Stromal cell of bone marrow (primary cell): ENCODE measurements at places on chromosomes 1 and 21.

- DNase-seq, result peak; percentile 81
Measured at GRCh38 chr1:234611225-234611846, 1.4 kb upstream of the IRF2BP2 start.

- DNase-seq, result no peak
Measured at GRCh38 chr1:222018041-222018440, 276.2 kb upstream of the DUSP10 start.

DNA sequence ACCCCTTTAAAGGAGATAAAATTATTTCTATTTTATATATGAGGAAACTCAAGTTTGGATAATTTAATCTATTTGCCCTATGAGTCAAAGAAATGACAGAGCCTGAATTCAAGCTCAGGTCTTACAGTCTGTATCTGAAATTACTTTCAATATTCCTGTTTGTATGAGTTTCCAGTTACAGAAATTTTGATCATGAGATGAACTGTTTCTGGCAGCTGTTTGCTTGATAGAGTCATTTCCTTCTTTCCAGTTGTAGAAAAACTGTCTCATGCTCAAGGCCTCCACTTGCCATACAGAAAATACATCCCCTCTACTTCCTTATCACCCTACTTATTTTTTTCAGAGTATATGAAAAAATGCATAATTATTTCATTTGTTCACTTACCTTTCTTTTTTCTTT lies 87.6 kb downstream of the PTPRC start:
- peak; percentile 54 for DNase-seq

DNA sequence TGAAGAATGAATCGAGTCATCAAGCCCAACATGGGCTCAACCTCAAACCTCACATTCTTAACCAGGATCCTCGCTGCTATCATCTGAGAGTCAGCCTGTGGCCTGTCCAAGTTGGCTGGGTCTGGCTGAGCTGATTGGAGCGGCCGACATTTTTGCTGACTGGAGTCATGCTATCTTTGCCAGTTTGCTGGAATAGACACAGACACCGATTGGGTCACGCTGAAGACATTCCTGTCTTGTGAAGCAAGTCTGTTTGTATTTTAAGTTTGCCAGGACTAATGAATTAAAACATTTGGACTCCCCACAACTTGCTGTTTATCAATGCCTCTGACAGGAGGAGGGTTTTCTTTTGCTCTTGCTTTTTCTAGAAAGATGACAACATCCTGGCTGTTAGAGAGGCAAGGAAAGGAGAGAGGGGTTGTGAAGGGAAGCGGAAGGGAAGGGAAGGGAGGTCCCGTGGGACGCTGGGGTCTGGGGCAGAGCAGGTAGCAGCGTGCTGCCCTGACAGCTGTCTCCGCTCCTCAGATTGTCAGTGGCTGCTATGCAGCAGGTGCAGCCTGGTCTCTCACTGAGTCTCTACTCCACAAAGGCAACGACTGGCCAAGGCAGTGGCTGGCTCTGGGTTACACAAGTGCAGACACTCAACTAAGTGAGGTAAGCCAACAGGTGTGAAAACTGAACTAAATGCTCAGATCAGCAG lies at the start of gene MAP3K7CL:
Gene MAP3K7CL (plus strand): TSS at position 375 of the 700 bp plus-strand sequence. CDS start 2,701 bp downstream, outside the sequence.
- DNase-seq, result peak; percentile 98

DNA sequence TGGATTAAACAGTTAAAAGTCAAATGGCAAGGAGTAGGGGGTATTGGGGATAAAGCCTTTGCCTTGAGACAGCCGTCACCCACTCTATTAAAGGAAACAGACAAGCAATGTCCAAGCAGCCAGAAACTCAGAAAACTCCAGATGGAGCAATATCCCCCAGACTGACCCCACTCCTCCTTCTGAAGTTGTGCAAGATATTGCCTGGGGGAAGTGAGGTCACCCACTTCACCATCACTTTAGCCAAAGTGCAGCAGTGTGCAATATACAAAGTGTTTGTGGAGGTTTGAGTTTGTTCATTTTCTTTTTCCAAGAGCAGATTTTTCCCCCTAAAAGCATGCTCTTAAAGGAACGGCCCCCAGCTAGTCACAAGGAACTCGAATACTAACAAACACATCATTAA lies 125.1 kb downstream of the ETS2 start:
- peak; percentile 18 for DNase-seq

DNA sequence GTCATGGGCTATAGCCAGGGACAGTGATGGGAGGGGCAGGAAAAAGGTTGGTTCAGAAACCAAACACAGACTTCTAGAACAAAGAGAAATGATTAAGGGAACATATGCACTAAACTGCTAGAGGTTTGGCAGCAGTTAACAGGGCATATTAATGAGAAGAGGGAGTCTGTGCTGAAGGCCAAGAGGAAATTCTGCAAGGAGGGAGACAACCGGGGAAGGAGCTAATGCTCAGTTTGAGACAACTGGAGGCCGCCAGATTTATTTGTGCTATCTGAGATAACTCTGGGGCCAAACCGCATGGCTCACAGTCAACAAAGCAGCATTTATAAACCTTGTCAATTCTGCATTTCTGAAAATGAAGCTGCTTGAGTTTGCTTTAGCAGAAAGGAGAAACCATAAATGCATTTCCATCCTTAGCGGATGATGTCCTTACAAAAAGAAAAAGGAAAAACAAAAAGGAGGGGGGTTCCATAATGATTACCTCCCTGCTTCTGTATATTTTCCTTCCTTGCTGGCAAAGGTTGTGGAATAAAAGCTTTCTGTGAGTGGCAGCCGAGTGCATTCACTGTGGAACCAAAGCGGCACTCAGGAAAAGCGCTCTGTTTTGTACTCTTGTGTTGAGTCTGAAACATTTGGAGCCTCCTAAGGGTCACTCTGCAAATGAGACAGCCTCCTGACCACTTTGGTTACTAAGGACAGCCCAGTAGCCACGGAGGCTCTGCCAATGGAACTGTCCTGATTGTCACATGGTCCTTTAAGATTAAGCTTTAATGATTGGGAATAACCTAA lies 70.3 kb downstream of the SIM2 start:
- DNase-seq, result no peak

- DNase-seq, result no peak
Measured at GRCh38 chr21:41432562-41433460, 6.8 kb downstream of the MX1 start.

DNA sequence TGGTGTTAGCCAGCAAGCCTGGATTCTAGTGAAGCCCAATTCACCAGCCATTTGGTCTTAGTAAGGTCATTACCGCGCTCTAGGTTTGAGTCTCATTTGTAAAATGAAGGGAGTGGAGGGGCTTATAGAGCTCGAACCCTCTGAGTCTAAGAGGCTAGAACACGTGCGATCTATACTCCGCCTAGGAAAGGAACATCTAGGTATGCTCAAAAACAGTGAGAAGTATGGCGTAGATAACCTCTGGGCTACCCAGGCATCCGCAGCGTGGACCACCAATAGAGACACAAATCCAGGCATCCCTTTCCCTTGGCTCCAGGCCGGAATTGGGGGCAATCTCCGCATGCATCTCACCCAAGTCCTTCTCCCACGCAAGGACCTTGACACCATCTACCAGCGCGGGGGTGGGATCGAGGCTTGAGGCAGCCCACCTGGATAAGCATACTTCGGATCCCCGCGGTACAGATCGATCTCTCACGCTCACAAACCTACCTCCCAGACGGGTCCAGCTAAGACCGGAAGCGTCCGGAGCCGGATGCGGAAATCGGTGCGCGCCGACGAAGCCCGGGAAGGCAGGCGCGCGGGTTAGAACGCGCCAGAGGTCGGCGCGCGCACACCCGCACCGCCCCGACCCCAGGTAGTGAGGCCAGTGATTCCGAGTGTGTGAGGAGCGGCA lies at the start of gene METTL25B:
Gene METTL25B (plus strand): TSS at position 544 of the 673 bp plus-strand sequence. CDS start 636 bp downstream, outside the sequence.
- no peak for DNase-seq

DNA sequence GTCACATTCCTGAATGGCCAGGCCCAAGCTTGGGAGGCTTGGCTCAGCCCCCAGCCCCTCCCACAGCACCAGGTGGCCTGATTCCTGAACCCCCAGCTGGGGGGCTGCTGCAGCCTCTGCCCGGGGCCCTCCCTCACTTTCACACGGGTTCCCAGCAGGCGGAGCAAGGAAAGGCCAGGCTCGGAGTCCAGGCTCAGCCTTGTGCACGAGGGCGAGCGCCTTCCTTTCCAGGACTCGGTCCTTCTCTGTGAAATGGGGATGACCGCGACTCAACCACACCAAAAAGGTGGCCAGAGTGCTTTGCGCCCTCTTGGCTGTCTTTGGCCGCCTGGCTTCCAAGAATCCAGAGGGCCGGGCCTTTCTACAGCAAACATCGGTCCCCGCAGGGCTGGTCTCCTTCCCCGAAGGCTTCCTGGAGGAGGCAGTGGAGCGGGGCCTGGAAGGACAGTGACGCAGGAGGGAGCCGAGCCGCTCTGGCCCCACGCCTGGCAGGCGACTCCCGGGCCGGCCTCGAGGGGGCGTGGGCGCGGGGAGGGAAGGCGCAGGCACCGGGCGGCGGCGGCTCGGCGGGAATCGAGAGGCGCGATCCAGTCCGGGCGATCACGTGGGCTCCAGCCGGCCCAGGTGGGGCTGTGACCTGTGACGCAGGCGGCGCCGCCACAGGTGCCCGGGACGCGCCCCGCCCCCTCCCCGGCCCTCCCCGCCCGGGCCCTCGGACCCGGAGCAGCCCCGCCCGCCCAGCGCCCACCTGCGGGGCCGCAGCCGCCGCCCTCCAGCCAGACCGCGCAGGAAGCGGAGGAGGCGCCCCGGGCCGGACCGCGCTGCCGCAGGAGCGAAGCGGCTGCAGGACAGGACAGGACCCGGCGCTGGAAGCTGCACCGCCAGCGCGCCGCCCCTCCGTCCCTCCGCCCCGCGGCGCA lies at the start of gene ARHGEF16:
Gene ARHGEF16 (plus strand): TSS at position 775 of the 920 bp plus-strand sequence. CDS start 8,420 bp downstream, outside the sequence.
- no peak for DNase-seq

DNA sequence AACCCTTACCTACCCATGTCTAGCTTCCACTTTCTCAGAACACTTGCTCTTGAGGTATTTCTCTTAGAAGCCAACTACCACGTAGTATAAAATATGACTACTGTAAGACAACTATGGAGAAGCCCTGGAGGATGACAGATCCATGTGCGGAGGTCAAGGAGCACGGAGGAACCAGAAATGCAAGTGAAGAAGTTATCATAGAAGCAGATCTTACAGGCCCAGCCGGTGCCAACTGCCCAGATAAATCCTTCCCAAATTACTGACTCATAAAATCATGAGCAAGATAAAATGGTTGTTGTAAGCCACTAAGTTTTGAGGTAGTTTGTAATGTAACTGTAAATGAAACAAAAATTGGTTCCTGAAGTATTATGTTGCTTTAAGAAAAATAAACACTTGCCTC lies 12.6 kb downstream of the GTF2B start:
- DNase-seq, result peak; percentile 8

DNA sequence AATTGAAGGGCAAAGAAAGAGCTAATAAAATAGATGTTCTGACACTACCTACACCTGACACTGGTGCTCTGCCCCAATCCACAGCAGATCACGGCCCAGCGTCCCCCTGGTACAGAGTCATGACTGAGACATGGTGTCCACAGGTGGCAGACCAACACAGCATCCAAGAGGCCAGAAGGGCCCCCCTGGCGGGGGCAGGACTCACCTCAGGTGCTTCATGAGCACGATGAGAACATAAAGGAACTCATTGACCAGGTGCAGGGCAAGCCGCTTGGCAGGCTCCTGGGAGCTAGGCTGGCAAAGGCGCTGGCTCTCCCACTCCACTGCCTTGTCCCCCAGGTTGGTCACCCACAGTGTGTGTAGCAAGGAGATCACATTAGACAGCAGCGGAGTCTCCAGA lies 20.4 kb downstream of the MRAP start:
- DNase-seq, result no peak

DNA sequence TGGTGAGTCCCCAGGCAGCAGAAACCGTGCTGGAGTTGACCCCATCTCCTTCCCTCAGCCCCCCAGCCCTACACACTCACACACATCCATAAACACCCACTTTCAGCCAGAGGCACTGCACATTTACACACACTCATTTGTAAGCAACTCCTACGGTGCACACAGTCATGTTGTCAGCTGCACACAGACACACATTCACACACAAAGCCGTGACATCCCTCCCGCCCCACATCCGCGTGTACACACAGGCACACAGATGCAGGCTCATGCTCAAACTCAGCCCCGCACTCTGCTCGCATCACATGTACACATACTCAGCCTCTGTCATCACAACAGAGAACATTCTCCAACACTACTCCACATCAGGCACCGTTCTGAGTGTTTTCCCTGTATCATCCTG lies 47.6 kb downstream of the LACTBL1 start:
- no peak for DNase-seq

DNA sequence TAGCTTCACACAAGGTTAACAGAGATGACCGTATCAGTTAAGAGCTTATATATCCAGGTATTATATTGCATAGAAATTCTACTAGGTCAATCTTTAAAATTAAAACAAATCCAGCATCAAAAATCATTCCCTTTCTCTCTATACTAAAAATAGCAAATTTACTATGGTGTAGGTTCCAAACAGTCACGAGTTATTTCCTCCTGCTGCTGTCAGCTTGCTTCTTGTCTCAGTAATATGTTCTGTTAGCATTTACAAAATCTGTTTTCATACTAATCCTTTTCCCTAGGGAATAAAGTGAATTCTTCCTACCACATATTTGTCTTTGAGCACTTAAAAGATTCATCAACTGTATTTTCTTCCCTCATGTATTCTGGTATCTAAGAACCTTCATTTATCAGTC lies 2.5 kb downstream of the WDR26 start:
- DNase-seq, result no peak

DNA sequence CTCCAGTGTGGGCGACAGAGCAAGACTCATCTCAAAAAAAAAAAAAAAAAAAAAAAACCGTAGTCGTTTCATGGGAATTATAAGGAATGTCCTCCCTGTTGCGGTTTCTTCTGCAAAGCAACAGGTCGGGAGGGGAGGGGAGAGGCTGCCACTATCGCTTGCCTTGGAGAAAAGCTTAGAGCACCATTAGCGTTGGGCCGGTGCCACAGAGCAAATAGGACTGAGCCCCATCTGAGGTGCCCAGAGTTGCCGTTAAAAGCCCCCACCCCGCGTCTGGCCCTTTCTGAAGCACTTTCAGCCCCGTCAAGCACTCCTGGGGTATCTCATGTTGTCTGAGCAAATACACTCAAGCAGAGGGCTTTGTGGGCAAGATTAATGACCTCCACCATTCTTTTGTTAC lies 2.2 kb downstream of the RIPPLY3 start:
- DNase-seq, result no peak

DNA sequence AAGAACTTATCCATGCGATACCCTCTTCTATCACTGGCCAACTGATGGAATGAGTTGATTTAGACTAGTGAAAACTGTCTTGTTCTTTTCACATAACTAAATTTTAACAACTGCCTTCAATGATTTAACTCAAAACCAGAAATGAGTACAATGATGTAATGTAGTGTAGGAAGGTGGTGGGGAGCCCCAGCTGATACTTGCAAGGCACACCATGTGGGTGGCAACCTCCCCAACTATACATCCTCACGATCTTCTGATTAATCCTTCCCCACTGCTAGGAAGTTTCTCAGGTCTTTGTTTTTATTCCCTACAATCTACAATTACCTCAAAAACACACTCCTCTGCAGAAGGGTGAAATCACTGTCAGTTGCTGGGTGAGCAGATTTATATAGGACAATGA lies 100.7 kb downstream of the KCTD3 start:
- no peak for DNase-seq

DNA sequence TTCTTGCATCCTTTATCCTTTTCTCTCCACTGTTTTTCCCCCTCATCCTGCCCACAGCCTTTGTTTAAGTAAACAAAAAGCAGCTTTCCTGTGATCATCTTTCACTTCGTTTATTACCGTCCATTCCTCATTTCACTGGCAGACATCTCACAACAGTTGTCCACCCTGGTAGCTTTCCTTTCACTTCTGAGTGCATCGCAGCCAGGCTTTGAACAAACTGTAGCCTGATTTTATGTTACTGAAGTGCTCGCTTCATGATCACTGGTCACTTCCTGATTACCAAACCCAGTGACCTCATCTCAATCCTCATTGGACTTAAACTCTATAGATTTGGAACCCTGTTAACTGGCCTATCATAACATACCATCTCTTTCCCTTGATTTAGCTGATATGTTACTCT lies 67.7 kb downstream of the SDCCAG8 start:
- no peak for DNase-seq

- DNase-seq, result no peak
Measured at GRCh38 chr1:26239936-26240335, 5.9 kb downstream of the CEP85 start.
